ENCODE measurements at places on chromosomes 16 and 17. TPM values are rescaled to one million over a fixed set of nuclear protein-coding genes. Genes with fewer than 3 reads are reported as not detected.
A peak's percentile ranks its signal among the peaks of the same experiment; 100 is the strongest.

- H3K4me3 ChIP-seq = peak overlapping the region; percentile 95
- peaks cover 70% of the 10 kb centered on the region for H3K4me1 ChIP-seq
- peaks cover 6% of the 10 kb centered on the region for H3K27me3 ChIP-seq
- peak overlapping the region; percentile 98 for H3K27ac ChIP-seq
- peaks cover 20% of the 10 kb centered on the region for H3K36me3 ChIP-seq
These were observed 60.3 kb upstream of the CIBAR2 start for GRCh38 chr16:85172455-85173145.

GRCh38 chr17:30556374-30557332 lies 79.4 kb downstream of the GOSR1 start:
- peaks cover 9% of the 10 kb centered on the region for H3K4me1 ChIP-seq
- H3K36me3 ChIP-seq = no peaks in the 10 kb centered on the region
- DNase-seq = no peak
- no peak overlapping the region for H3K27ac ChIP-seq
- peaks cover 8% of the 10 kb centered on the region for H3K27me3 ChIP-seq

DNA sequence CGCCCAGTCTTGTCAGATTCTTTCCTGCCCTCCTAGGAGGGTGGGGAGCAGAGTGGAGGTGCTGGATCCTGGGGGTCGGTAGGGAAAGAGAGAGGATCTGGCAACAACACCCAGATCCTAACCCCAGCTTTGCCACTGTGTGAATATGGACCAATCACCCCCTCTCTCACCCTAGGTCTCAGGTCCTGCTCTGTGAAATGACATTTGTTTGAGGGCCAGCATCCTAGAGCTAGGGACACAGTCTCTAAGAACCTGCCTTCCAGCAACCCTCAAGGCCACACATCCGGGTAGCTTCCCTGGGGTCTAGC lies 28.4 kb upstream of the MAP3K14 start:
- H3K27me3 ChIP-seq = no peaks in the 10 kb centered on the region
- DNase-seq = no peak
- peaks cover 56% of the 10 kb centered on the region for H3K4me1 ChIP-seq

DNA sequence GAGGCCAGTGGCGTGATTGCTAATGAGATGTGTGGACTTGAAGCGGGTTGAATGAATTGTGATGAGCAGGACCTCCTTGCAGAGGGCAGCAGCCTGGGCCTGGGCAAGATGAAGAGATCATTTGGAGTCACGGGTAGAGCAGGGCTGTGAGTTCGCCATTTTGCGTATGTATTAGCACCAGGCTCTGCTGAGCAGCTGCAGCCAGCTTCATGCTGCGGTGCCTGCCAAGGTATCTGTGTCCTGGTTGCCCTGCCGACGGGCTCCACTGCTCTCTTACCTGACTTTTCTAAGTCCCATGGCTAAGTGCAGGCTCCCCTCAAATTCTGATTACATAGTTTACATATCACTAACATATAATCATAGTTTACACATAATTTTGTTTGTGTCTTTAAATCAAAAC lies 295.7 kb downstream of the SNX29 start:
- H3K4me3 ChIP-seq = no peak overlapping the region
- no peaks in the 10 kb centered on the region for H3K27me3 ChIP-seq
- no peak for DNase-seq

- DNase-seq = no peak
- H3K36me3 ChIP-seq = no peaks in the 10 kb centered on the region
- H3K4me1 ChIP-seq = peaks cover 37% of the 10 kb centered on the region
- H3K4me3 ChIP-seq = peak overlapping the region; percentile 83
- peak overlapping the region; percentile 42 for H3K27ac ChIP-seq
- peaks cover 2% of the 10 kb centered on the region for H3K27me3 ChIP-seq
These were observed 7.7 kb downstream of the CORO6 start for GRCh38 chr17:29615048-29615385.

- H3K4me3 ChIP-seq = no peak overlapping the region
- H3K27ac ChIP-seq = no peak overlapping the region
- H3K4me1 ChIP-seq = no peaks in the 10 kb centered on the region
- H3K36me3 ChIP-seq = no peaks in the 10 kb centered on the region
These were observed 112.8 kb upstream of the PSMD7 start for GRCh38 chr16:74183601-74184360.

DNA sequence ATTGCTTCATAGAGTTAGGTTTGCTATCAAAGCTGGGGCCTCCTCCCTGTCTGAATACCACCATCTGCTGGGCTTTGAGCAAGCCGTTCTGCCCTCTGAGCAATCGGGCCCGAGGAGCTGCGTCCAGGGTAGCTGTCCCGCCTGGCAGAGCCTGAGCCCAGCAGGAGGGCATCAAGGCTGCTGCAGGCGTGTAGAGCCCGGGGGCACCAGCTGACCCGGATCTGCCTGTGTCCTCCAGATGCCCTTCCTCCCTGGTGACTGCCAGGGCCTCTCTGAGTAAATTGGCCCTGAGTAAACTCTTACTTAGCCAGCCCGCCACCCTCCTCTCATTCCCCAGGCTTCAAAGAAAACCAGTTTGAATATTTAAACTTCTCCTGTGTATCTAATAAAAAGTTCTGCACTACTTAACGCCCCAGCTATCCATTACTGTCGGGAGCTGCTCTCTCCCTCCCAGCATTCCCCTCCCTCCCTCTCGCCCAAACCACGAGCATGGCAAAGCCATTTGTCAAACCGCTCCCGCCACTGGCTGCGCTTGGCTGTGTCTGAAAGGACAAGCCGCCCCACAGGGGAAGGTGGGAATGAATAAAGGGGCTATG lies 16.4 kb downstream of the CDK5RAP3 start:
- H3K4me3 ChIP-seq = no peak overlapping the region
- DNase-seq = no peak
- peaks cover 9% of the 10 kb centered on the region for H3K4me1 ChIP-seq
- H3K36me3 ChIP-seq = no peaks in the 10 kb centered on the region
- H3K27ac ChIP-seq = no peak overlapping the region

- H3K27me3 ChIP-seq = peaks cover 16% of the 10 kb centered on the region
- peaks cover 10% of the 10 kb centered on the region for H3K4me1 ChIP-seq
- H3K27ac ChIP-seq = no peak overlapping the region
- H3K36me3 ChIP-seq = no peaks in the 10 kb centered on the region
- H3K4me3 ChIP-seq = no peak overlapping the region
These were observed 8.0 kb downstream of the GCGR start for GRCh38 chr17:81811705-81812570.

- no peaks in the 10 kb centered on the region for H3K36me3 ChIP-seq
- H3K27ac ChIP-seq = peak overlapping the region; percentile 99
These were observed 18.1 kb downstream of the SOCS3 start for GRCh38 chr17:78341559-78342448.

GRCh38 chr17:77867308-77867781 lies 91.2 kb upstream of the TNRC6C start:
- no peak overlapping the region for H3K27ac ChIP-seq
- H3K36me3 ChIP-seq = no peaks in the 10 kb centered on the region
- DNase-seq = no peak
- H3K4me3 ChIP-seq = no peak overlapping the region
- no peaks in the 10 kb centered on the region for H3K4me1 ChIP-seq

DNA sequence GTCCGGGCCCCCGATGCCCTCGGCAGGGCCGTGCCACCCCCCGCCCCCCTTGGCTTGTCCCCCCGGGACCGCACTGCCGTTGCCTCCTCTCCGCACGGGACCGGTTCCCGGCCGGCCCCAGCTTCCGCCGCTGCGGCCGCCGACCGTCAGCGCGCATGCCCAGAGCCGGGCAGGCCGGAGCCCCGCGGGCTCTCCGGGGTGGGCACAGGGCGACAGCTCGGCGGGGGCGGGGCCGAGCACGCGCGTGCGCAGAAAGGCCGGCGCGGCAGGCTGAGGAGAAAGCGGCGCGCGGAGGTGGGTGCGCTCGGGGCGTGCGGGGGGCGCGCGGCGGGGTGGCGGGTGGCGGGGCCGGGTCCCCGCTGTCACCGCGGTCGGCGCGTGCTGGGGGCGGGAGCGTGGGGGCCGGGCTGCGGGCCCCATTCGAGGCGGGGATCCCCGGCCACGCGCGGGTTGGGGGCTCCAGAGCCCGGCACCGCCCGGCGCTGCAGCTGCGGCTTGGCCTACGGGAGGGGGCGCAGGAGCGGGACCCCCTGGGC lies at the start of gene TBC1D24:
Gene TBC1D24, plus strand, starts transcription at position 251 of the 536 bp plus-strand sequence. CDS start 21,022 bp downstream, outside the sequence.
- no peaks in the 10 kb centered on the region for H3K36me3 ChIP-seq
- H3K4me1 ChIP-seq = peaks cover 6% of the 10 kb centered on the region
- peak within 1 kb of the TSS; percentile 78 for H3K4me3 ChIP-seq
- peak; percentile 74 for DNase-seq
- peak within 1 kb of the TSS; percentile 69 for H3K27ac ChIP-seq

- H3K27me3 ChIP-seq = no peaks in the 10 kb centered on the region
- no peak overlapping the region for H3K4me3 ChIP-seq
- H3K4me1 ChIP-seq = peaks cover 62% of the 10 kb centered on the region
These were observed 42.5 kb downstream of the ARHGAP17 start for GRCh38 chr16:24972608-24973220.

GRCh38 chr17:19382531-19383444 lies 4.2 kb downstream of the MFAP4 start:
- peaks cover 2% of the 10 kb centered on the region for H3K27me3 ChIP-seq
- peaks cover 56% of the 10 kb centered on the region for H3K4me1 ChIP-seq
- H3K36me3 ChIP-seq = peaks cover 24% of the 10 kb centered on the region
- H3K4me3 ChIP-seq = no peak overlapping the region
- H3K27ac ChIP-seq = no peak overlapping the region

DNA sequence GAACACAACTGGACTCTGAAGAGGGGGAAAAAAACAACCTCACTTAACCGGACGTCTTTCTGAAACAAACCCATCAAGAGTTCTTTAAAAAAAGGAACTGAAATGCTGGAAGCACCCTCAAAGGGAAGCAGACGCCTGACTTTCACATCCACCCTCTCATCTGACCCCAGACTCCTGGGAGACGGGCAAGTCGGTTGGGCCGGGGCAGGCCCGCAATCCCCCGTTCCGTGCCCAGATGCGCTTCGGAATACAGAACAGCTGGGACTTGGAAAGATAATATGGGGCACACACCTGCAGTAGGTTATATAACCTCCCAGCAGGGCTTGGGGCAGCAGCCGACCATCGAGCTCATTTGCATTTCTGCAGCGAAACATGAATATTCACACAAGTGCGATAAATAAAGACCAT lies 3.7 kb downstream of the ARHGAP27 start:
- H3K27me3 ChIP-seq = peaks cover 25% of the 10 kb centered on the region
- no peak for DNase-seq
- H3K27ac ChIP-seq = no peak overlapping the region
- H3K4me3 ChIP-seq = peak overlapping the region; percentile 22
- peaks cover 5% of the 10 kb centered on the region for H3K36me3 ChIP-seq
- peaks cover 11% of the 10 kb centered on the region for H3K4me1 ChIP-seq

DNA sequence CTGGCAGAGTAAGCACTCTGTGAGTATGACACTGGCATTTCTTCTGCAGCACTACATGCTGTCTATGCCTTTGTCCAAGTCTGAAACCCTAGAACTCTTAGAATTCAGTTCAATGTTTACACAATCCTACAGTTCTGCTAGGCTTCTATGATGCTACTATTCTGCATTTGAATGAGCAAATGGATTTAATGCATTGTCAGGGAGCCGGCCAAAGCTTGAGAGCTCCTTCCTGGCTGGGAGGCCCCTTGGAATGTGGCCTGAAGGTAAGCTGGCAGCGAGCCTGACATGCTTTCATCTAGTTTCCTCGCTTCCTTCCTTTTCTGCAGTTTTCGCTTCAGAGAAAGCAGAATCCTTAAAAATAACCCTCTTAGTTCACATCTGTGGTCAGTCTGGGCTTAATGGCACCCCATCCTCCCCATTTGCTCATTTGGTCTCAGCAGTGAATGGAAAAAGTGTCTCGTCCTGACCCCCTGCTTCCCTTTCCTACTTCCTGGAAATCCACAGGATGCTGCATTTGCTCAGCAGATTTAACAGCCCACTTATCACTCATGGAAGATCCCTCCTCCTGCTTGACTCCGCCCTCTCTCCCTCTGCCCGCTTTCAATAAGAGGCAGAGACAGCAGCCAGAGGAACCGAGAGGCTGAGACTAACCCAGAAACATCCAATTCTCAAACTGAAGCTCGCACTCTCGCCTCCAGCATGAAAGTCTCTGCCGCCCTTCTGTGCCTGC lies at the start of gene CCL2:
Gene CCL2, plus strand, starts transcription at position 635 of the 730 bp plus-strand sequence. Its CDS starts 65 bp downstream, at position 700.
- peaks cover 10% of the 10 kb centered on the region for H3K36me3 ChIP-seq
- H3K27ac ChIP-seq = peak within 1 kb of the TSS; percentile 98
- peak; percentile 78 for DNase-seq
- peaks cover 84% of the 10 kb centered on the region for H3K4me1 ChIP-seq
- peak within 1 kb of the TSS; percentile 90 for H3K4me3 ChIP-seq
- no peaks in the 10 kb centered on the region for H3K27me3 ChIP-seq

- H3K27me3 ChIP-seq = peaks cover 3% of the 10 kb centered on the region
- H3K4me1 ChIP-seq = no peaks in the 10 kb centered on the region
- no peak overlapping the region for H3K27ac ChIP-seq
- H3K36me3 ChIP-seq = no peaks in the 10 kb centered on the region
- DNase-seq = no peak
These were observed 11.8 kb upstream of the FOXK2 start for GRCh38 chr17:82507631-82508175.

GRCh38 chr17:48800626-48801217 lies 16.3 kb downstream of the TTLL6 start:
- no peak for DNase-seq
- H3K27ac ChIP-seq = no peak overlapping the region
- no peak overlapping the region for H3K4me3 ChIP-seq
- H3K27me3 ChIP-seq = peaks cover 16% of the 10 kb centered on the region
- H3K4me1 ChIP-seq = peaks cover 44% of the 10 kb centered on the region
- H3K36me3 ChIP-seq = no peaks in the 10 kb centered on the region

DNA sequence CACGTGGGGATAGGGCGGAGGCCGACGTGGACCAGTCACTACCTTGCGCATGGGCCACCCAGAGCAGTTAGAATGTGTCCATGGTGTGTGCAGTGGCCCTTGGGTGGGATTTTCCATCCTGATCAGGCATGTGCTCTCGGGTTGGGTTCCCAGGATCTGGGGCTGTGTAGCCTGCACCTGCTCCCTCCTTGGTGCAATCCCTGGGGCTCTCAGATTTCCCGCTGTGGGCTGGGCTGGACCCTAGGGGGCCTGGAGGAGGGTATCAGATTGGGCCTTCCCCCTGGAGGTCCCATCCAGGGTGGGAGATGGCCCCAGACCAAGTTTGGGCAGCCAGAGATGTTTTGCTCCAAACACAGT lies 1.3 kb downstream of the SMTNL2 start:
- no peak for DNase-seq
- H3K4me3 ChIP-seq = no peak overlapping the region
- H3K27ac ChIP-seq = no peak overlapping the region
- H3K27me3 ChIP-seq = peaks cover 57% of the 10 kb centered on the region

CFAP97D1 gene
- not detected for total RNA-seq

EIF4A3 gene
- total RNA-seq = 77.9 TPM

HOXB6 gene
- not detected for total RNA-seq

ADAD2 gene
- total RNA-seq = not detected

SMPD3 gene
- 0.18 TPM for total RNA-seq

SPOP gene
- total RNA-seq = 50.1 TPM

HBM gene
- total RNA-seq = not detected

CASKIN1 gene
- total RNA-seq = 0.19 TPM

All from HFFc6 (cell line).